ENCODE measurements at places on chromosomes 2 and 18.

- no peak for DNase-seq
Observed at GRCh38 chr2:237904831-237905599, 45.6 kb downstream of the RAMP1 start.

DNA sequence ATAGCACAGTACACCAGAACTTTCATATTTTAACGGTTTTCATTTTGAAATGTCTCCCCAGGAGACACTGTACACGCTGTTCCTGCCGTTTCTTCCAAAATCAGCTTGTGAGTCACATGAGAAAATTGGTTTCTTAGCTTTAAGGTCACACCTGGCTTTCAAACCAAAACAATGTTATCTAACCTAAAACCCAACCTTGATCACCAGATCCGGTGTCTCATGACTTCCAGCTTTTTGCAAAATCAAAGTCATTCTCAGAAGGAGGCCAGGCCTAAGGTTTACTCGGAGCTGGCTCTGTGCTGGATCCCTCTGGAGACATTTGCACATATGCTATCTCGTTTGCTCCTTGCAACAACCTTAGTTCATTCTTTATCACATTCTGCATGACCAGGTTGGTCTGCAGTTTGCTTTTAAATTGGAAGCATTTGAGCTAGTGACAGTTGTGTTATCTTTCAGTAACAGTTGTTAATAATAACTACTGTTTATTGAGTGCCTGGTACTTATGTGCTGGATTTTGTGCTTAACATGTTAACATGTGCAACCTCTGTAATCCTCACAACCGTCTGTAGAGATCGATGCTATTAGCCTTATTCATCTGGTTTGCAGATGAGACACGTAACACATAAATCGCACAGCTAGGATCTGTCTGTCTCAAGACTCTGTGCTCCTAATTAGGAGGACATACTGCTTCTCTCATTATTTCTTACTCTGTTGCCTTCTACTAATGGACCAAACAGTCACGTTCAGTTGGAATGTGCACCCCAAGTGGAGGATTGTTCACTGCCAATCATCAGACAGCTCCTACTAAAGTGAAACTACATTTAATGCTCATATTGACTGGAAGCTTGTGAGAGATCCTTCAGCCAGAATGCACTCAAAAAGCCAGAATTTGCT lies 105.5 kb downstream of the RNF144A start:
- no peak for DNase-seq

- DNase-seq, result no peak
Observed at GRCh38 chr2:29113027-29113686, 2.1 kb upstream of the CLIP4 start.

GRCh38 chr2:23944527-23944926 lies 4.3 kb downstream of the UBXN2A start:
- DNase-seq, result no peak

- no peak for DNase-seq
Observed at GRCh38 chr2:66344087-66344663, 90.8 kb upstream of the MEIS1 start.

DNA sequence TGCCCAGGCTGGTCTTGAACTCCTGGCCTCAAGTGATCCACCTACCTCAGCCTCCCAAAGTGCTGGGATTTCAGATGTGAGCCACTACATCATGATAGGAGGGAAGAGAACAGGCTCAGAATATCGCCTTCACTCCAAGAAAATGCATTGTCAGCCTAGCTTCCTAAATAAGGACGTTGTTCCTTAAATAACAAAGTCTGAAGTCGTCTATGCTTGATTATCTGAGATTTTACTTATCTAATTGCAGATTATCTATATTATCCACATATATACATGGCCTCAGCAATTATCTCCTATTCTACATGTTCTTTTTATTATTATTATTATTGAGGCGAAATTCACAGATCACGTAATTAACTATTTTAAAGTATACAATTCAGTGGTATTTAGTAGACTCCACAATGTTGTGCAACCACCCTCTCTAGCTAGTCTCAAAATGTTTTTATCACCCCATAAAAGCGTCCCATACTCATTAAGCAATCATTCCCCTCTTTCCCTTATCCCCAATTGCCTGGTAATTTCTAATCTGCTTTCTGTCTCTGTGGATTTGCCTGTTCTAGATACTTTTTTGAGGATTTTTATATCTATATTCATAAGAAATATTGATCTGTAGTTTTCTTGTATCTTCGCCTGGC lies 95.1 kb upstream of the RFX8 start:
- DNase-seq, result no peak

DNA sequence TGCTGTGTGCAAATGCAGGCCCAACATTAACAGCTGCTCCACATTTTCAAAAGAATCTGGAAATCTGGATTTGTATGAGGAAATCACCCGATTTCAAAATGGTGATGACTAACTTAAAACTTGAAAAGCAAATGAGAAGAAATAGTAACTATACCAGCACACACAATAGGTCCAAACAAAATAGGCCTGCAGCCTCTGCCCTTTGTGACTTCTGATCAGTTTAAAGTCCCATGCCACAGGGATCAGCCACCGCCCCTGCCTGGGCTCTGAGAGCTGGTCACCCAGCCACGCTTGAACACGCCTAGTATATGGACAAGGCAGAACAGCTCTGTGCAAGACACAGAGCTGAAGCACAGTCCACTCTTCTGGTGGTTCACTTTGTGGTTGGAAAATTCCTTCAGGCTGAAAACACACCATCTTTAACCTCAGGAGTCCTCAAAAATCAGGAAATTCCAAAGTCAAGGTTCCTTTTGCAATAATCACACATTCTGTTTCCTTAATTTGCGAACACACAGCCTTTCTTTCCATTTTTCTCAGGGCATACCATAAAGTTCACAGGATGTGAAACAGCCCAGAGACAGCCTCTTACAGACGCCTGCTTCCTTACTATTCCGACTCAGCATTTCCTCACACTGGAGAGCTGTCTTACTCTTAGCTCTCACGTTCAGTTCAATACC lies 150.1 kb upstream of the RIOK3 start:
- DNase-seq, result no peak

DNA sequence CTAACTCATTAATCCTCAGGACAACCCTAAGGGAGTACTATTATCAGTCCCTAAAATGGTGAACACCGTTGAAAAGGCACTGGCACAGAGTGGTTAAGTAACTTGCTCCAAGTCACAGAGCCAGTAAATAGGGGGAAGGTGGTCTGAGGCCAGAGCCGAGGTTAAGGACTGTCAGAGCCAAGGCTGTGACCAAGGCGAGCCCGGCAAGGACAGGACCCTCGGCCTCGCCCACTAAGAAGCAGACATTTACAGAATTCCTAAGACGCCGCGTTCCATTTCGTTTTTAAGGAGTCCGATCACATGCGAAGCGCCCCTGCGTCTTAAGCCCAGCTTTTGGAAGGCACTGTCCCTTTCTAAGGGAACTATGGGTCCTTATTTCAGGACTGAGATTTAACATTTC lies 1.1 kb downstream of the PDIA6 start:
- no peak for DNase-seq

DNA sequence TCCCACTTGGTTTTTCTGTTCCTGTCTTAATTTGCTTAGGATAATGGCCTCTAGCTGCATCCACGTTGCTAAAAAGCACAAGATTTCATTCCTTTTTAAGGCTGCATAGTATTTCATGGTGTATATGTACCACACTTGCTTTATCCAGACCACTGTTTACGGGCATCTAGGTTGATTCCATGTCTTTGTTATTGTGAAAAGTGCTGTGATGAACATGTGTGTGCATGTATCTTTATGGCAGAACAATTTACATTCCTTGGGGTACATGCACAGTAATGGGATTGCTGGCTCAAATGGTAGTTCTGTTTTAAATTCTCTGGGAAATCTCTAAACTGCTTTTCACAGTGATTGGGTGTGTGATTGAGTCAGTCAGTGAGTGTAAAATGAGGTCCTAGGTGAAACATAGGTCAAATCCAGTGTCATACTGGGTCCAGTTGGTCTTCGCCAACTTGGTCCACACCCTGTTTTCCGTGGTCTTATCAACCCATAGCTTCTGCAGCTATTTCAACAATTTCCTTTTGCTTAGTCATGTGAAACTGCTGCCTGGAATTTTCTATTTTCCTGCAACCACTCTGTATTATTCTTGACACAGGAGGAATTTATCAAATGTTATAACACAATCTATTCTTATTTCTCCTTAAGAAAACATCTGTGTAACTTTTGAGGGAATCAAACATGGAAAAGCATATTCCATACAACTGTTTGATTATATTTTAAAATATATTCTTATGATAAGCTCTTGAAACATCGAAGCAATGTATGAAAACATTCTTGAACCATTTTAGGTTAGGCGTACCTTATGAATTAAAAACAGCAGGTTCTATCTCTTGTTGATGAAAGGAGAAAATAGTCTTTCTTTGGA lies 82.9 kb downstream of the ADCYAP1 start:
- no peak for DNase-seq

- no peak for DNase-seq
Observed at GRCh38 chr18:45540125-45540524, 75.2 kb upstream of the SLC14A2 start.

- no peak for DNase-seq
Observed at GRCh38 chr2:238716585-238716984, 131.3 kb upstream of the TWIST2 start.

DNA sequence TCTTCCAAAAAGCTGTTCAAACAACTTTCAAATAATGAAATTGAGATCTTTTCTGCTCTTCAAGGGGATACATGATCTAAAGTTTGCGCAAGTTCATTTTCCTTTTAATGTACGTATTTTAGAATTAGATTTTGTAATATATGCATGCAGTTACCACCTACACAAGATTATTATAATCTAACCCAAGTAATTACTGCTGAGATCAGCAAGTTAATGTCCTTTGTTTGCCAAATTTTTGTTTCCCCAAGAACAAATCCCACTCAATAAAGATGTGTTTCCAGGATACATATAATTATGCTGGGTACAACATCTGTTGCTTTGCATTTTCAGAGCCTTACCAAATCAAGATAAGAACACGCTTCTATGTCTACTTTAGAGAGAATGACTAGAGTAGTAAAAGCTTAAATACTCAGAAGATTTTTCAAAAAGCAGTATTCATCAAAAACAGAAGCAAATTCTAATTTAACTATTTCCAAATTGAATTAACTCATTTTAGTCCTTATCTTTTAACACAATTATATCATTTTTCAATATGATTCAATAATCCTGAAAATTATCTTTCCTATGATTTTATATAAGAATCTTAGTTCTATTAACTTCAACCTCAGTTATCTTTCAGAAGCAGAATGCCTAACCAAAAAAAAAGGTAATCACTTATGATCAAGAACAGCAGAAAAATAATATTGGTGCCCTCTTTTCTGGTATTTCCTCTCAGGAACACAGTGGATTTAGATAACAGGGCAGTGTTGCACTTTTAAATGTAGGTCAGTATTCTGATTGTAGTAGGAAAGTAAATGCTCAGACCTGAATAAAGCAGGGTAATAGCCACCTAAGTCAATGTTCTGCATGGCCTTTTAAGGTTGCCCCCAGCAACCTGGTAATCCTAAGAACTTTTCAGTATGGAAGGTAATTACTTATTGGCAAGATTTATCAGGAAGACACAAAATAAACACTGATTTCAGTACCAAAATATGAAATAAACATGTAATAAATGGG lies 28.0 kb downstream of the CERKL start:
- DNase-seq, result no peak

- peak; percentile 8 for DNase-seq
Observed at GRCh38 chr2:22355816-22356433, 1029.1 kb upstream of the KLHL29 start.

GRCh38 chr18:64692826-64693225 lies 543.9 kb upstream of the LINC00305 start:
- no peak for DNase-seq

DNA sequence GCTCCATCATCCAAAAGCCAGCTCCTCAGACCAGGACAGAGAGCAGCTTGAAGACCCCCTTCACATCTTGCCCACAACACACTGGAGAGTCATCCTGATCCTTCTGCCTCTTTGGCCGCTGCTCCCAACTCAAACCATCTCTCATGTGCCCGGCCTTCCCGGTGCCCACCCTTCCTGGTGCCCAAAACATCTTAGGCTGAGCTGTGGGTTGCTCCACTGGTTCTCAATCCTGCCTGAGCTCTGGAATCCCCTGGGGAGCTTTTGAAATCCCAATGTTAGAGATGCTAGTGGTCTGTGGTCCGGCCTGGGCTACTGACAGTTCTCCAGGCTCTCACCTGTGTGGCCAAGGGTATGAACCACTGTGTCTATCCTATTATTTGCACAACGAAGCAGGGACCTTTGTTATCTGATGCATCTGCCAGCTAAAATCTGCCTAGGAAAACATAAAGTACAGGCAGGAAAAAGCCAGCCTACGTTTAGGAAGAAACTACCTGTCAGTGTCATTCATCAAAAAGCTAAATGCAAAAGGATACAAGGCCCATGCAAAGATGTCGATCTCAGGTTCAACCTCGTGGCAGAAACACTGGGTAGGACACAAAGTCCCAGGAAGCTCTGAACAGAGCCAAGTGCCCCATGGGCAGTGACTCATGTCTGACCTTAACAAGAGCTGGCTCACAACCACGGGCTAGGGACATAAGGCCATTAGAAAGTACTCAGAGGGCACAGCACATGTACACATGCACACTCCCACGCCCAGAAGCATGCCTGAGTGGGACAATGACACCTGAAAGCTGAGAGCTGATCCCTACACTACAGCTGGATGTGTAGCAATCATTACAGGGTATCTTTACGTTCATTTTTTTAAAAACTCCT lies 30.8 kb downstream of the TBC1D8 start:
- no peak for DNase-seq

GRCh38 chr18:12862874-12863482 lies 21.1 kb downstream of the PTPN2 start:
- DNase-seq, result no peak

DNA sequence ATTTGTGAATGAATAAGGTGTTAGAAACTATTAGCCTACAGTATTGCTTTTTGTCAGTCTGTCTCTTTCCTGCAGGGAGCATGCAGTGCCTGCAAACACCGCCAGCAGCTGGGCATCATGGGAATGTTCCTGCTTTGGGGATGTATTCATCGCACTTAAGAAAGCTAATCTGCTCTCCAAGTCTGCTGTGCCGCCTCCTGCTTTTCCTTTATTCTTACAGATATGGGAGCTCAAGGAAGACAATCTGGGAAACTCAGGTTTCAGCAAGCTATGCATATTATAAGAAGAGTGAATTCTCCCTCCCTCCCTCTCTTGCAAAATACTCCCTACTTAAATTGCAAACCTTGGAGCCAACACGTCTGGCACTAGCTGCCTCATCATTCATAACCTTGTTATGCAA lies 479.2 kb upstream of the ACVR2A start:
- DNase-seq, result no peak

DNA sequence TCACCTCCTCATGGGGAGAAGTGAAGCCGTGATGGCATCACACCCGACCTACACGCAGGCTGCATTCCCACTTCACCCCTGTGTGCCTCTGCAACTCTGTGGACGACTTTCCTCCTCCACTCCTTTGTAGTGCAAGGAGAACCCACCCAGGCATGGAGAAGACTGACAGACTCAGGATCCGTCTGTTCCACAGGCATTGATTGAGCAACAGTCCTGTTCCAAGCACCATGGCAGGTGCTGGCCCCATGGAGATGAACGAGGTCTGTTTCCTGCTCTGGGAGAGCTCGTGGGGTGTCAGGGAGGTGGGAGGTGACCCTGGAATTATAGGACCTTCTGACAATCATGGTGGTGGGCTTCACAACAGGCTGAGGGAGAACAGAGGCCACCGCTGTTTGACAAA lies 284.7 kb upstream of the HDAC4 start:
- no peak for DNase-seq
